H54 (cell line): ENCODE measurements at places on chromosomes 1 and 21.
A peak's percentile ranks its signal among the peaks of the same experiment; 100 is the strongest.

DNA sequence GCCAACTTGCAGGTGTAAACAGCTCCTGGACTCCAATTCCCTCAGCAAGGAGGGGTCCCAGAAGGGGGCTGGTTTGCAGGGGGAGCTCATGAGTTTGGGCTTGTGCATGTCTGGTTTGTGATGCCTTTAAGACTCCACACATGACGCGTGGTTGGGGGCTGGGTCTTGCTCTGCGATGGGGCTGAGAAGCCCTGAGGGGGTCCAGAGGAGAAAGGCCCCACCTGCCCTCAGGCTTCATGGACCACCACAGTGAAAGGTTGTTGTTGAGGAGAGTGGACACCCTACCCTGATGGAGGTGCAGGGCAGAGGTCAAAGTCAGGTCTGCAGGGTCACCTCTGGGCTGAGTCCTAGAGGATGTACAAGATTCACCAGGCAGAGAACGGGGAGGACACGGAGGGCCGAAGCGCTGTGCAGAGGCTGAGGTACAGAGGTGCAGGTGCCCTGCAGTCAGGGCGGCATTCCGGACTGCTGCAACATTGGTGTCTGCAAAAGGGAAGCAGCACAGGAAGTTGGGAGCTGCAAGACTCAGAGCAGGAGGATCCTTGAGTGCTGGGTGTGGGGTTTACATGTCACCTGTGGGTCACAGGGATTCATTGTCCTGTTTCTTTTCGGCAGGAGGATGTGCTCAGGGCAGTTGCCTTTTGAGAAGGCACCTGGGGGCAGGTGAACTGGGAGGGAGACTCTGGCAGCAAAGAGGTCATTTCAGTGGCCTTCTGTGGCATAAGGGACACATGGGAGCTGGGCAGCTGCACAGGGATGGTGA lies 399.4 kb downstream of the PTPRU start:
- no peak for DNase-seq

GRCh38 chr1:187143783-187144182 lies 315.0 kb downstream of the PLA2G4A start:
- DNase-seq = no peak

DNA sequence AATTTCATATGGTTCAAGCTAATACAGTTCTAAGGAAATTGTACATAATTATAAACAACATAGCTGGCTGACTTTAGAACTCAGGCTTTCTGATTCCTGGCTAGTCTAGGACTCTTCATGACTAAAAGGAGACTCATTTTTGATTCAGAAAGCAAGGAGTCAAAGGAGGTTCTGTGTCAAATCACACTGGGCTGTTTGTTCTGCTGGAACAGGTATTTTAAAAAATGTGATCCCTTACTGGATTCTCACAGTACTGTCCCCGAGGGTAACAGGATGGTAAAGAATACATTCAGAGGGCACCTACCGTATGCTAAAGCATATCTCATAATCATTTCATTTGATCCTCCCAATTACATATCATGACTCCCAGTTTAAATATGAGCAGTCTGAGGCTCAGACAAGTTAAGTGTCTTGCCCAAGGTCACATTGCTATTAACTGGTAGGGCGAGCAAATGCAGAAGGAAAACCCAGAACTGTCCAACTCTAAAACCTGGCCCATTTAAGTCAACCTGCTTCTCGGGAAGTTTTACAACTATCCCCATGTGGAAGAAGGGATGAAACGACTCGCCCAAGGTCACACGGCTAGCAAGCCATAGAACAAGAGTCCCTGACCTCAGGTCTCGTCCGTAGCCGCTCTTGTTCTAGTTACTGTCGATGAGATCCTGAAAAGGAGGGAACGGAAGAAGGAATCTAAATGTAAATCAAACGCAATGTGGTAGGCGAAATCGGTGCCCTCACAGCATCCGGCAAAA lies 675 bp downstream of the MYSM1 start:
- no peak for DNase-seq

GRCh38 chr1:119003413-119004128 lies 15.4 kb upstream of the TBX15 start:
- DNase-seq = no peak

GRCh38 chr1:115946116-115946515 lies 30.2 kb upstream of the SLC22A15 start:
- no peak for DNase-seq

GRCh38 chr1:56816909-56817308 lies 2.3 kb downstream of the FYB2 start:
- no peak for DNase-seq

DNA sequence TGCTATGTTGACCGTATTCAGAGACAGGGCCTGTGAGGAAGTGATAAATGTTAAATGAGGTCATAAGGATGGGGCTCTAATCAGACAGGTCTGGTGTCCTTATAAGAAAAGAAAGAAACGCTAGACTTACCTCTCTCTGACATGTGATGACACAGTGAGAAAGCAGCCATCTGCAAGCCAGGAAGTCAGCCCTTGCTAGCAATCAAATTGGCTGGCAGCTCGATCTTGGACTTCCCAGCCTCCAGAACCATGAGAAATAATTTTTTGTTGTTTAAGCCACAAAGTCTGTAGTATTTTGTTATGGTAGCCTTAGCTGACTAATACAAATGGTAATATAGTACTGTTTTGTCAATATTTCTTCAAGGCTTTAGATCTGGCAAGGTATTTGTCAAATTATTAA lies 25.1 kb upstream of the AGL start:
- no peak for DNase-seq

DNA sequence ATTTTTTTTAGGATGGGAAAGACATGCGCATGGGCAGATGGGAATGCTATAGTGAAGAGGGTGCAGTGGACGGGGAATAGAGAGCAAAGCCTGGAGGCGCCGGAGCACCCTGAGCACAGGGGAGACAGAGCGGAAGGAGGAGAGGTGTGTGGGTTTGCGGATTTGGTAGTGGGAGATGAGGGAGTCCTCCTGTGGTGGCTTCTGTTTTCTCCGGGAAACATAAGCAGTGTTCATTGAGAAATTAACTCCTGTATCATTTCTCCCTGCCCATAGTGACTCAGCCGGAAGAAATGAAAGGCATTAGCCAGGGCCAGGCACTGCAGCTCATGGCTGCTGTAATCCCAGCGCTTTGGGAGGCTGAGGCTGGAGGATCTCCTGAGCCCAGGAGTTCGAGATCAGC lies 4.7 kb upstream of the PTPRF start:
- DNase-seq = peak; percentile 83

- DNase-seq = no peak
Observed at GRCh38 chr21:34148826-34149558, 75.6 kb downstream of the MRPS6 start.

GRCh38 chr1:79741720-79742421 lies 735.3 kb upstream of the ADGRL4 start:
- DNase-seq = no peak

DNA sequence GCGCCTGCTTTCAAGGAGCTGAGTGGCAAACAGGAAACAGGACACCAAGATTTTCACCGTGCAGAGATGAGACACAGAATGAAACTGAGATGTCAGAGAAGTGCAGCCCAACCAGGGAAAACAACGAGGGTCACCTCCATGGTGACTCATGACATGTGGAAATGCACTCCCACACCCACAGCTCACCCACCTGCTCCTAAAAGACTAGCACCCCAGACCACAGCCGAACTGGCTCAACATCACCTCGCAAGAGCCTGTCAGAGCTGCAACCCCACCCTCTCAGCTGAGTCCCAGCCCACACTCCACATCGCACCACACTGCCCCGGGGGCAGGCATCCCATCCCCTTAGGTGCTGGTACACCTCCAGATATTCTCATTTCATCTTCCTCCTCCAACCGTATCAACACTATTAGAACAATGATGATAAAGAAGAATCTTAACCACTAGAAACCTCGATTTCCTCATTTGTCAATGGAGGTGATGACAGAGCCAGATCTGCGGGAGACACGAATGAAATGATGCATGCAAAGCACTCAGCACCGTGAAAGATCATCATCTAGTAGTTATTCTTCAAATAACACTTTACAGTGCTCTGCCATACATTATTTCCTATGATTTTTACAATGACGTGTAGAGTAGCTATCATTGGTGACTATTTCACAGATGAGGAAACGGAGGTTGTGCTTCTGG lies 103.2 kb downstream of the DMRTB1 start:
- no peak for DNase-seq

- no peak for DNase-seq
Observed at GRCh38 chr21:46055863-46056281, 42.0 kb upstream of the COL6A2 start.

DNA sequence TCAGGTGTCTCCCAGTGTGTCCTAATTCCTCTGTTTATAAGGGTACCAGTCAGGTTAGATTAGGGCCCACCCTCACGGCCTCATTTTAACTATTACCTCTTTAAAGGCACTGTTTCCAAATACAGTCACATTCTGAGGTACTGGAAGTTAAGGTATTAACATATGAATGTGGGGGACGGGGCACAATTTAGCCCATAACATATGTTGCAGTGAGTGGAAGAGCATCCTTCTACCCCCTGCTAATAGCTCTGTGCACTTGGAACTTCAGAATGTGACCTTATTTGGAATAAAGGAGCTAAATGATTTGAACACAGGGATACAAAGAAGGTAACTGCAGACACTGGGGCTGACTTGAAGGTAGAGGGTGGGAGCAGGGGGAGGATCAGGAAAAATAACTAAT lies 67.3 kb upstream of the ADGRL2 start:
- DNase-seq = no peak

DNA sequence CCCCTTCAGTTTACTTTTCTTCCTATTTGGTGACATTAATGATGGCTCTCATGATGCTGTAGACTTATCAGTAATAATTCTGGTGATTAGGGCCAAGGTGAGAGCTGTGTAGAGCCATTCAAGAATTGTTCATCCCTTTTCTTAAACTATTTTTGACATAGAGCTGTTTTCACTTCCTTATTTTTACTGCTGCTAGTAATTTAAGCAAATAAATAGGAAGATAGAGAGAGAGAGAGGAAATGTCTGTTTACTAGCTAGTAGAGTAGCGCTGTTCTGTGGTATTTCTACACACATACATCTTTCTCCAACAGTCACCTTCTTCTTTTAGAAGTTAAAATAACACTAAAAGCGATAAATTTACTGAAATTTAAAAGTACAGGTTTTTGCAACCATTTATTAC lies 678.0 kb upstream of the ZP4 start:
- no peak for DNase-seq

DNA sequence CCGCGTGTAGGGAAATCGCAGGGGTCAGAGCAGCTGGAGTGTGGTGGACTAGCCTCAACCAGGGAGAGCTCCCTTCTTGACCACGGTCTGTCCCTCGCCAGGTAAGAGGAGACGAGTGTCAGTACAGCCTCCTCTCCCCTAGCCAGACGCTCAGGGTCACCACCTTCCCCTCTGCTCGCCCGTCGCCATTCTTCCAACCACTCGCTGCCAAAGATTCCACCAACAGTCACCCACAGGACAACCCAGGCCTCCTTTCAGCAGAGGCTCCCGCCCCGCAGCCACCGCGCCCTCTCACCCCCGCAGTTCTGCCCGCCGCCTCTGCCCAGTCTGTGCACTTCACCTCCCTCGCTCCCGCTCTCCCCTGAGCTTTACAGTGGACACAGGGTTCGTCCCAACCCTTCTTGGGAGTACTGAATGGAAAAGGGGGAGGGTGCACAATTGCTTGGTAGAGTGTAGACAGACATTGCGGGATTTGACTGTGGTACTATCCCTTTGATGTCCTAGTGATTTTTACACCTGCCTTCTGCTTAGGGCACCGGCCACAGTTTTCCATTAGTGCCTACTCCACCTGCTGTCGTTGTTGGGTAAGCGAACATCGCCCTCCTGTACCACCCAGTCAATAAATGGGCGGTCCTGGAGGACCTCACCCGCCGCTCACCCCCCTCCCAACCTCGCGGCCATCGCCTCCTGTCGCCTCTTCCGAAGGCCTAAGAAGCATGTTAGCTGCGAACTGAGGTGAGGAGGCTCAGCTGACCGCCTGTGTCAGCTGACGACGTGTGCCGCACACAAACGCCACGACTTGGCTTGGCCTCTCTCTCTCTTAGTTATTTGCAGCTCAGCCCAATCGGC lies 9.2 kb upstream of the NBPF11 start:
- DNase-seq = no peak

DNA sequence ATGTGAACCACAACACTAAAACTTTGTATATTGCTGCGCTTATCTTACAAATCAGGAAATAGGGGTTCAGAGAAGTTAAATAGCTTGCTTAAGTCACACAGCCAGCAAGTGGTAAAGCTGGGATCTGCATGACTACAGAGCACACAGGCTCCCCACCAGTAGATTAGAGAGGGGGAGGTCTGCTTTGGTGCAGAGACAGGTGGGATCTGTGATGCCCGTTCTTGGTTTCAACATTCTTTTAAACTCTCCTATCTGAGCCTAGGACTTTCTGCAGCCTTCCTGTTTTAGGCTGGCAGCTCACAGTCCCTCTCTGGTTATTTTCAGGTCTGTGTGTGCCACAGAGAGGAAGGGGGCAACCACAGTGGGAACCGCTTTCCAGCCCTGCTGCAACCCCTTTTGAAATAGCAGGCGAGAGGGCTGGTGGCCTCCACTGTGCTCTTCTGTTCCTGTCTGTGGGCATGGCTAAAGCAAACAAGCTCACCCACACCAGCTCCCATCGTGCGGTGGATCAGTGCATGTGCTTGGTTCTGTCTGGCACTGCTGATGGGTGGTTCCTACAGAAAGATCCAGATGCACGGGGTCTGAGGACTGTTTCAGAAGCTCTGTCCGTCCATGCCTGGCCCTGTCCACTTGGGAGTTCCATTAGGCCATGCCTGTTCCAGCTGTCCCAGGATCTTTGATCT lies 1.7 kb upstream of the IL6R start:
- DNase-seq = no peak

DNA sequence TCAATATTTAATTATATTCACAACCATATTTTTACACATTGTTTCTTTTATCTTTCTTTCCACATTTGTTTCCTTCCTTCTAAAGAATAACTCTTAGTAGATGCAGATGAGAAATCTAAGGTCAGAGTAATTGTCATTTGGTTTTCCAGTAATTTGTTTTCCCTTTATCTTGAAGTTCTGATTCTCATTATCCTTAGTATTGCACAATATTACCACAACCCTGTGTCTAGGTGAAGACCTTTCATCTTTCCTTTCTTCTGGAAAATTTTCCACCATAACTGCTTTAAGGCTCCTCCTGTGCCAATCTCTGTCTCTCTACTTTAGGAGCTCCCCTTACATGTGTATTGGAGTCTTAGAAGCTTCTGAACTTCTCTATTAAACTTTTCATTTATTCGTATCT lies 209.0 kb downstream of the DPYD start:
- DNase-seq = no peak

- DNase-seq = no peak
Observed at GRCh38 chr1:174217787-174218574, 58.7 kb downstream of the RABGAP1L start.

- DNase-seq = no peak
Observed at GRCh38 chr1:208118841-208119606, 125.2 kb downstream of the PLXNA2 start.
